Diencephalon (tissue), 1 donor: ENCODE measurements at places on chromosomes 5 and 9. TPM values are rescaled to one million over a fixed set of nuclear protein-coding genes. Genes with fewer than 3 reads are reported as not detected.

The C5orf58 gene
- total RNA-seq: not detected

The CA9 gene
- 1.2 TPM for total RNA-seq

The SPINK4 gene
- total RNA-seq: not detected

The TAF11L8 gene
- not detected for total RNA-seq

The CRB2 gene
- total RNA-seq: 17.1 TPM

The C9orf43 gene
- total RNA-seq: 0.69 TPM

The PCDHGA6 gene
- total RNA-seq: 11.3 TPM

The PLPP6 gene
- total RNA-seq: 17.1 TPM

The AGPAT2 gene
- 3.5 TPM for total RNA-seq

The DDX4 gene
- not detected for total RNA-seq

The KIF12 gene
- total RNA-seq: 0.92 TPM
